ENCODE measurements at places on chromosomes 16 and 17.
A peak's percentile ranks its signal among the peaks of the same experiment; 100 is the strongest.

DNA sequence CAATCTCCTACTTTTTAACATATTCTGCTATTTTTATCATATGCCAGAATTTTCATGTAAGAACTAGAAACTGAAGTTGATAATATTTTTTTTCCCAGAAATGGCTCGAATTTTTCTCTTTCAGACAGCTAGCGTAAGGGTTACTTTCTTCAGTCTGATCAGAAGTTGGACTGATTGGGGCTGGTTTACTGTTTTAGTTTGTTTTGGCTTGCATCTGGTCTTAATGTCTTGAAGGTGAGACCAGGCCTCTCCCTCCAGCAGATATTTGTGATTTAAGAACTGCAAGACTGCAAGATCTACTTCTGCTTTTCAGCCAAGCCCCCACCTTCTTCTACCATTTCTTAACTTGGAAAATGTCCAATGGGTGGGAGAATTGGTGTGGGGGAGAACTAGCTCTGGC, 266.4 kb downstream of the HAPSTR1 start:
- no peak for DNase-seq

- peak; percentile 63 for DNase-seq
Measured at GRCh38 chr17:45228763-45229539, 7.3 kb downstream of the FMNL1 start.

DNA sequence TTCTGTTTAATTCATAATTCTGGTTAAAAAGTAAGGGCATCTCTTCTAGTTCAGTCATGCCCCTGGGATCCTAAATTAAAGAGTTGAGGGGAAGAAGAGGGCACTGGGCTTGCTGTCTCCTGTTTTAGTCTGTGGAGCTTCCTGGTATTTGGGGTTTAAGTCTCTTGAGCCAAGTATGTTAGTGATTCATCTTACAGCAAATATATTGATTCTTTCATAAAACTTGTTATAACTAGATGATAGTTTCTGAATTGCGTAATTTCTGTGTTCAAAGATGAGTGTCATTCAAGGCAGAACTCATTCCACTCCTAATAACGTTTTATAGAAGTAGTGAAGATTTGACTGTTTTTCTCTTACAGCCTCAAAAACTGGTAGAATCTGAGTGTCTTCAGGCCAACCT, 1.7 kb downstream of the TXNDC17 start:
- DNase-seq, result no peak

DNA sequence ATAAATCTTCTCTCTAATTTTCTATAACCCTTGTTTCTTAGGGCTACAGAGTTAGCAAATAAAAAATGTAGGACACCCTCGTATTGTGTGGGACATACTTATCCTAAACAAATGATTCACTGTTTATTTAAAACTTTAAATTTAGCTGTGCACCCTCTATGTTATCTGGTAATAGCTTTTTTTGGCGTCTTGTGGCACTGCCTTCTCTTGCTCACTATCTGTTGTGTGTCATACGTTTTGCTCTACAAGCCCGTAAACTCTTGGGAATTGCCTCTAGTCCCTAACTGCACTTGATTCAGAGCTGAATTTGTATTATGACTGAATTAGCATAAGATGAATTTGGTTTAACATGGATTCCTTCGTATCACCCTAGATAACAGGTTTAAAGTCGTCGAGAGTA, 144.3 kb upstream of the MYOCD start:
- DNase-seq, result no peak

DNA sequence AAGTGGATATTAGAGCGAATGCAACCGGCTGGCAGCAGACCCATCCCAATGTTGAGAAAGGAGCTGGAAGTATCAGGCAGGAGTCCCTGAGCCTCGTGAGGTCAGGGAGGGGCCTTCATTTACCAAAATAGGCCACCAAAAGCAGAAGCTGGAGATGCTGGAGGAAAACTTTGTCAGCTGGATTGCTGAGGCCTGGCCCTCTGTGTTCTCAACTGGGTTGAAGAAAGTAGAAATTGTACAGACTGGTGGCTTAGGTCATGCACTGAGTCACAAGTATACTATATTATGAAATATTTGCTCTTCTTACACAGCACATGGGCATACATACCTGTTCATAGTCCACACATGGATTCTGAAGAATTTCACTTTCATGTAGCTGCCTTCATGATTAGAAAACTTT, 23.2 kb upstream of the TEKT3 start:
- DNase-seq, result no peak

GRCh38 chr16:15854906-15855703, 1.7 kb downstream of the MYH11 start:
- no peak for DNase-seq

GRCh38 chr16:48575471-48576050, 34.4 kb downstream of the N4BP1 start:
- no peak for DNase-seq

DNA sequence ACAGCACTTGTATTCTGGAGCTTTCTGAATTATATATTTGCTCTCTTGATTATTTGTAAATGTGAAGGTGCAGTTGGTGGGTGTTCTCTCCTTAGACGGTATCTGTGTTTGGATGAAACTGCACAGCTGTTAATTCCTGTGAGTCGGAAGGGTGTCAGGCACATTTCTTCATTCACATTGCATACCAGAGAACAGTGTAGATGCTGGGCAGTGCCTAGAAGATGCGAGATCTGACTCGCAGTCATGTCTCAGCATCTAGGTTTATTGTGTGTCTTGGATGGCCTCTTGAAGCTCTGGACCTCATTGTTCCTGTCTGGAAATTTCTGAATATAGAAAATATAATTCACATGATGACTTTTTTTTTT, 61.2 kb downstream of the CLEC16A start:
- no peak for DNase-seq

GRCh38 chr16:66947302-66948065, 12.2 kb downstream of the CES2 start:
- peak; percentile 81 for DNase-seq

GRCh38 chr16:72537664-72538063, 365.7 kb upstream of the PMFBP1 start:
- no peak for DNase-seq

- DNase-seq, result no peak
Measured at GRCh38 chr17:73343168-73343634, 31.4 kb upstream of the CDC42EP4 start.

- DNase-seq, result no peak
Measured at GRCh38 chr16:67914758-67915495, 16.7 kb downstream of the CTRL start.

Measured in activated T-cell treated with anti-CD3 and anti-CD28 coated beads for 1 hour (primary cell).